ENCODE measurements at places on chromosomes 2 and 18.

DNA sequence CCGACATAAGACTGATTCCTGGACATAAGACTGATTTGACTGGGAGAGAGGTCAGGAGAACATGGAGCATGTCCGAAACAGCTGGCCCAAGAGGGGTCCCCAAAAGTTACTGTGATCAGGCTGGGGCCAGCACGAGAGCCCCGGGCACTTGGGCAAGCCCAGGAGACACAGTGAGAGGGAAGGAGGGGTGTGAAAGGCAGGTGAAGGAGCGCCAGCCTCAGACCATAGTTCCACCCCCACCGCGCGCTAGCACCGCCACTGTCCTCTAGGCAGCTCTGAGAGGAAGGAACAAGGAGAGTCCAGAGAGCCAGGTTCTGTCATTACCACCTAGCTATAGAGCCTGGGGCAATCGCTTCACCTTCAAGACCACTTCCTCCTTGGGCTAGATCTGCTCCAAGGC is 78.2 kb upstream of the DAPL1 start:
- no peak for DNase-seq

DNA sequence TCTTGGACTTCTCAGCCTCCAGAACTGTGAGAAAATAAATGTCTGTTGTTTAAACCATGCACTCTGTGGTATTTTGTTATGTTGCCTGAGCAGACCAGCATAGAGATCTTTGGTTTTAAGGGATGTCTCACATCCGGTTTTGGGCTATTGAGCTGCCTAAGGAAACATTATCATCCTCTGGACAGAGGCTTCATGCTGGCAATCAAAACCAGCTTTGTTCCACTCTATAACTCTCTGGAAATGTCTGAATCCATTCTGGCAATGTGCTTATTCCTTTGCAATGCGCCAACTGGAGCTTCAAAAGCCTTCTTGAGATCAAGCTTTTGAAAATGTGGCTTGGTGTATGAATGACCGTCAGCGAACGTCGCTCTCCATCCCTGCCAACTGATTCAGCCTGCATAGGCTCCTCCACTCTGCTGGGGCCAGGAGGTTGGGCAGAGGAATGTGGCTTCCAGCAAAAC is 183.6 kb upstream of the MGAT5 start:
- no peak for DNase-seq

DNA sequence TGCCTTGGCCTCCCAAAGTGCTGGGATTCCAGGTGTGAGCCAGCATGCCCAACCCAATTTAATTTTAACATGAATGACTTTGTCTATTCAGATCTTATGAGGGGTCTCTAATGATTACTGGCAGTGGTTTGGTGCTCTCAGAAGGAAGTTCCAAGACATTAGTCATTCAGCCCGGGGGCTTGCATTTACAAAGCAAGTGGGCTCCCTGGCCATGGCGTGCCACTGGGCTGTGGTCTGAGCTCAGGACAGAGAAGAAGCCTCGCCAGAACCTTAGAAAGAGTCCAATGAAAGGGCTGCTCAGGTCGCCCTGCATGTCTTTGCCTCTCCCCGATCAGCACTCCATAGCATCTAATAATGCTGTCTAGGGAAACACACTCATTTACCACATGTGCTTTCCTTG is 182.6 kb upstream of the CHAC2 start:
- no peak for DNase-seq

DNA sequence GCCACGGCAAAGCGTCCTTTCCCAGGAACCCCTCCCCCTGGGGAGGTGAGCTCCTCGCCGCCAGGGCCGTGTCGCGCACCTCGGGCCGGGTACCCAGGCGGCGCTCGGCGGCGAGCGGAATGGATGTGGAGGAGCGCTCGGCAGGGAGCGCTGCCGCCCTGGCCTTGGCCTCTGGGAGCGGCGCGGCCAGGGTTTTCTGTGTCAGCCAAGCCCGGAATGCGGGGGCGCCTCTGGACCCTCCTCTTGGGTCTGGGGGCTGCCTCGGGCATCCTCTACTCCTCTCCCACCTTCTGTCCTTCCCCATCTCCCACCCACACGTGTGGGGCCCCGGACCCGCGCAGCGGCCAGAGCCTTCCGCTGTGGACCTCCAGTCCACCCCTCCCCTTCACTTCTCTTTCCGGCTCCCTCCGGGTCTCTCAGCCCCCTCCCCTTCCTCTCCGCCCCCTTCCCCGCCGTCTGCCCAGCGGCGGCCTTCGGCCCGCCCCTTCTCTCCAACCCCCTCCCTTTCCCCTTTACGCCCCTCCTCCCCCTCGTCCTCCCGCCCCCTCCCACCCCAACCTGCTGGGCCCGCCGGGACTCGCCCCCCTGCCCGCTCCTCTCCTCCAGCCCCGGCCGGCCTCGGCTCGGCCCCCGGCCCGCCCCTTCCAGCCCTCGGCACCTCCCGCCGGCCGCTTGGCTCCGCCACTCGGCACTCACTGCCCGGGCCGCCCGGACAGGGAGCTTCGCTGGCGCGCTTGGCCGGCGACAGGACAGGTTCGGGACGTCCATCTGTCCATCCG is at the start of gene MERTK:
Gene MERTK (plus strand): TSS at position 684 of the 779 bp plus-strand sequence. CDS start 129 bp downstream, outside the sequence.
- DNase-seq, result peak; percentile 91

DNA sequence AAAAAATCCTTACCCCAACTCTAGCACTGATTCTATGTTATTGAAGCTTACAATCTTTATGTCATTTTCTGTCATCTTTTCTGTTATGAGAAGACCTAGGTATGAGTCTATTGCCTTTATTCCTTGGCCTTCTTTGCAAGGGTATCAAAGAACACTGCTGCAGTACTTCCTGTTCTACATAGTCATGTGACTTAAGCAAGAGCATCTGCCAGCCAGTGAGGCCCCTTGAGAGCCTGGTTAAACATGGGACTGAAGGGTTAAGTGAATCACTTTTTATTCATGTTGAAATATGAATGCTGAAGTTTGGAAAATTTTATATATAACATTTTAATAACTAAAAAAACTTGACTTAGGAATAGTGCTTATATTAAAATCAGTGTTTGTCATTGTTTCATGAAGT is 844 bp upstream of the CPS1 start:
- DNase-seq, result no peak

GRCh38 chr2:12396699-12397098 is 320.0 kb upstream of the TRIB2 start:
- DNase-seq, result no peak

DNA sequence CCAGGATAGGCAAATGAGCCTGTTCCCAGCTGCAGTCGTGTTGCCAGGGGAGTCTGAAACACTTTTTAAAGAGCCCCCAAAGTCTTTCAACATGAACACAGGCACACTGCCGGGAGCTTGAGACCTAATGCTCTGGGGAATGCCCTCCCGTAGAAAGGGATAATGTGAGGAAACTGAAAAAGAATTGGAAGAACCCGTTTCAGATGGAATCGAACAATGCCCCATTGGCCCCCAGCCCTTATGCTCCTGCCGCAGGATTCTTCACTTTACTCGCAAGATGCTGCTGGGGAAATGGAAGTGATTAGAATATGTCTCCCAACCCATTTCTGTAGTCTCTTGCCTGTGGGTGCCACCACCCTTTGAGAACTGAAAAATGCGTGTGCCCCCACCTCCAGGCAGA is 136.3 kb upstream of the GATA6 start:
- no peak for DNase-seq

- DNase-seq, result no peak
Observed at GRCh38 chr18:51120809-51121596, 76.5 kb downstream of the MEX3C start.

GRCh38 chr2:45380131-45380836 is 230.8 kb downstream of the SRBD1 start:
- peak; percentile 5 for DNase-seq

- no peak for DNase-seq
Observed at GRCh38 chr18:67068608-67069007, 447.9 kb downstream of the DSEL start.

DNA sequence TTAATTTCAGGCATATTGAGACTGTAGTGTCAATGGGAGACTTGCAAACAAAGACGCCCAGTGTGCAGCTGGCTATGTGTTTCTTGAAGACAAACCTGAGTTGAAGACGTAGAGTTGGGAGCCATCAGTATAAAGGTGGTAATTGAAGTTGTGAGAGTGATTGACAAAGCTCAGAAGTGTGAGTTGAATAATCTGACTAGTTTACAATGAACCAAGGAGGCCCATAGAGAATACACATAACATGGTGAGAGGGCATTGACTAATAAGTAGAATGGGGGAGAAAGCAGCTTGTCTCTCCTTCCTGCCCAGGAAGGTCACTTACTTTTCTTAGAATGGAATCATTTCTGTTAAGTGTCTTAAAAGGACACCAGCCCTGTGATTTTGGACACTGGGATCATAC is 14.1 kb downstream of the SP110 start:
- no peak for DNase-seq

DNA sequence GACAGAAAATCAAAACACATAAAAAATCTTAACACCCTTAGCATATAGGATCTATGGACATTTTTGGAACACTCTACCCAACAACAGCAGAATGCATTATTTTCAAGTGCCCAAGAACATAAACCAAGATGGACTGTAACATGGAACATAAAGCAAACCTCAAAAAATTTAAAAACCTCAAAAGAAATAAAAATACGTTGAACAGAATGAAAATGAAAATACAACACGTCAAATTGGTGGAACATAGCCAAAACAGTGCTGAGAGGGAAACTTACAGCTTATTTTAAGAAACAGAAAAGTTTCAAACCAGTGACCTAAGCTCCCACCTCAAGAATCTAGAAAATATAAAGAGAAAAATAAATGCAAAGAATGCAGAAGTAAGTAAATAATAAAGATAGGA is 58.3 kb upstream of the BCL2L11 start:
- no peak for DNase-seq

DNA sequence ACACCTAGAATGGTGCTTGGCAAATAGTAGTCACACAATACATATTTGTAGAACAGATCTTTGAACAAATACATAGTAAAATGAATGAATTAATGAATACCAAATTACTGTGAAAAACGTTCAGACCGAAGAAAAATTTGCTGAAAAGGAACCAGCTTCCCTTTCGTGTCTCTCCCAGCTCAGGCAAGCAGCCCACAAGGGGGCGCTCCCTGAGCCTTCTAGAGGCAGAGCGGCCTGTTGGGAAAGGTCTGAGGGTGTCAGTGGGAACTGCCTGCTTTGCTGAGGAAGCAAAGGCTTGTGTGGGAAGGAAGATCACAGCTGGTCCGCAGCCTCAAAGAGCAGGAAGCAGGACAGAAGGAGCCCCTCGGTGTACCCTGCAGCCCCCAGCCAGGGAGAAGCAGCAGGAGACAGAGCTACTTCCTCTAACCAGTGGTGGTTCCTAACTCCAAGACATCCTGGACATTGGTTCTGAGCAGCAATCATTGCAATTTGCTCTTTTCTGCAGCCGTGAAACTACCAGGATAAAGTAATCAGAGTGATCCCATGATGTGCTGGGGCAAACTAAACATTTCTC is 231.1 kb downstream of the ANKRD30B start:
- no peak for DNase-seq

DNA sequence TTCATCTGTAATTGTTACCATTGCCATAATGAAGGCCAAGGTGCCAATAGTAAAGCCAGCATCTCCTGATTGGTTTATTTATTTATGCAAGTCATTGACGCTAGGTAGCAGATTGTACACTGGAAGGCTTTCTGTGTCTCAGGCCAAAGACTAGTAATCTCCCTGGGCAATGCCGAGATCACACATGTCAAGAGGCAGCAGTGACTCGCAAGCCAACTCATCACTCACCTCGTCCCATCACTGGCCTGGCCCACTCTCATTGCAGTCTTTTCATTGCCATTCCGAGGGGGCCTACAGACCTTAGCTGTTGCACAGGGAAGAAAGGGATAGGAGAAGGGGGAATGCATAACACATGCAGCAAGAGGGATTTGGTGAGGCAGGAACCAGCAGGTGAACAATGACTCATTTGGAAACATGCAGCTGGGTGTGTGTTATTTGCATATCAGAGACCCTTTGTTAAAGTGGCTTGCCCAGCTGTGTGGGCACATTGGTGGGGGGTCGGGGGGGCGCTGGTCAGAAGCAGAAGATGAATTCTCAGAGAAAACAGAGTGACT is 448.7 kb upstream of the HNRNPA3 start:
- no peak for DNase-seq

- no peak for DNase-seq
Observed at GRCh38 chr2:226380679-226381078, 418.9 kb downstream of the IRS1 start.

- no peak for DNase-seq
Observed at GRCh38 chr2:31828891-31829290, 181.9 kb downstream of the MEMO1 start.

- DNase-seq, result no peak
Observed at GRCh38 chr18:50451100-50451842, 76.4 kb downstream of the SKA1 start.

DNA sequence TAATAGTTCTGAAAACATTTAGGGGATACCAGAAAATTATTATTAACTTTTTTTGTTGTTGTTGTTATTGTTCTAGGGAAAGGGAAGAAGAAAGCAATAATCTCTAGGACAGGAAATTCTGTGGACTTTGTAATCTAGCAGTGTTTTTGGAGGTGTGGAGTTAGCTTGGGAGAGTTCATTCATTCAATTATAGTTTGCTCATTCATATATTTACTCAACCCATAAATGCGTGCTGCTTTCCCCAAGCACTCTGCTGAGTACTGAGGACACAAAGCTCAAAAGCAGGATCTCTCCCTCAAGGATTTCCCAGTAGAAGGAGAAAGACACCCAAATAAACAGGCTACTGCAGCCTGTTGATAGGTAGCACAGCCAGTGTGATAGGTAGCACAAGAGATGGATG is 984.3 kb downstream of the BCL11A start:
- no peak for DNase-seq

DNA sequence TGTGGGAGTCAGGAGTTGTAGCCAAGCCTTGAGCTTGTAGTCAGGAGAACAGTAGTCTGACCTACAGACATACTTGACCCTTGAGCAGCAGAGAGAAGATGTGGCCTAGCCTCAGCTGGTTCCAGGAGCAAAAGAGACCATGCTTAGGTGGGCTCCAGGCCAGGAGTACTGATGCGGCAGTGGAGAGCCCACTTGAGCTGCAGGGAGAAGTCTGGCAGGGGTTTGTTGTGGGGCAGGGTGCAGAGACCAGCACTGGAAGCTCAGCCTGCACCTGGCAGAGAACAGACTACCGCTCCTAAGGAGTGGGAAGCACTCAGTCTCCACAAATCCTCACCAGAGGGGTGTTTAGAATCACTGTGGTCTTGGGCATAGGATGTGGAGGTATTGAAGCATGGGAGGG is 197.9 kb downstream of the TPGS2 start:
- DNase-seq, result no peak

- peak; percentile 2 for DNase-seq
Observed at GRCh38 chr18:67514901-67515540, 1.5 kb downstream of the DSEL start.

- DNase-seq, result peak; percentile 39
Observed at GRCh38 chr2:68391869-68392268, 26.8 kb downstream of the PLEK start.

- no peak for DNase-seq
Observed at GRCh38 chr2:38498045-38498481, 104.7 kb downstream of the HNRNPLL start.

DNA sequence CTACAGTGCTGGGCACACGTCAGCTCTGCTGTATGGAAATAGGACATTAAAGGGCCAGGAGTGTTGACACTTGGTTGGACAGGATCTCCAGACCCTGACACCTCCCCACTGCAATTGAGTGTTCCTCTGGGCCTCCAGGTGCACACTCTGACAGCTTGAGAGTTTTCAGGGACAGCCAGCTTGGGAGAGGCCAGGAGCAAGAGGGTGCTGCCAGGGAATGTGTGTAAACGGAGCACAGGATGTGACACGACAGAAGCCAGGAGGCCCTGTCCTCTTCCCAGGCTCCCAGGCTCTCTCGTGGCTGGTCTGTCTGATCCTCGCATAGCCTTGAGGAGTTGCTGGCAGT is 318.1 kb upstream of the HS6ST1 start:
- no peak for DNase-seq

GRCh38 chr2:164810843-164811242 is 30.8 kb downstream of the COBLL1 start:
- peak; percentile 49 for DNase-seq
